ENCODE measurements at places on chromosomes 1 and 21.

GRCh38 chr21:35716876-35717565 is 343.3 kb downstream of the SETD4 start:
- no peak for DNase-seq

GRCh38 chr1:56469640-56470371 is 109.6 kb downstream of the PLPP3 start:
- no peak for DNase-seq

- DNase-seq, result no peak
Observed at GRCh38 chr1:41482001-41482765, 2.3 kb downstream of the EDN2 start.

DNA sequence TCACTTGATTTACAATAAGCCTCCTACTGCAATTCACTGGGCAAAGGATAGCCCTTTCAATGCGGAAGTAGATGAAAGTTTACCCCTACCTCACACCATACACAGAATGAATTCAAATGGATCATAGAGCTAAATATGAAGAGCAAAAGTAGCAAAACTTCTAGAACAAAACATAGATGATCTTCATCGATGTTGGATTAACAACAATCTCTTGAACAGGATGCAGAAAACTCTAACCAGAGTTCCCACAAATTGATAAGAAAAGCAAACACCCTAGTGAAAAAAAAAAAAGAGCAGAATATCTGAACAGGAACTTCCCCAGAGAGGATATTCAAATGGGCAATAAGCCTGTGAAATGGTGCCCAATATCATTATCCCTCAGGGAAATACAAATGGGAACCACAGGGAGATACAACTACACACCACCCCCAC is 1.9 kb upstream of the UBASH3A start:
- DNase-seq, result no peak

GRCh38 chr1:52168373-52169080 is 26.6 kb downstream of the ZFYVE9 start:
- no peak for DNase-seq

DNA sequence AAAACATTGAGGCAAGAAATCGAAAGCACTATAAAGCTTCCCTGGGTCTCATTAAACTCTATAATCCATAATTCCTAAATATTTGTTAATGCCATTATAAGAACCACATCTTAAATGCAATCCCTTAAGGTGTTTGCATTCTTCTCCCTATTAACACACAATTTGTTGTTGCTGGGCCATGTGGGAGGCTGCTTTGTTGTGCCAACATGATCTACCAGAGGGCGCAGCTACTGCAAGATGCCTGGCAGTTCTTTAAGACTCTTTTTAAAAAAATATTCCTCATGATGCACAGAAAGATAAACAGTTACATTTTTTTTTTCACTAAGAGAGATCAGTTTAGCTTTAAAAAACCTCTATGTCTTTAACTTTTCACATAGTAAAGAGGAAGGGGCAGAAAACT is 39.0 kb upstream of the BCAS2 start:
- no peak for DNase-seq

- no peak for DNase-seq
Observed at GRCh38 chr1:44222397-44223186, 9.3 kb downstream of the DMAP1 start.

- no peak for DNase-seq
Observed at GRCh38 chr1:27876341-27877114, 4.2 kb downstream of the THEMIS2 start.

GRCh38 chr1:229479660-229480399 is 28.3 kb downstream of the NUP133 start:
- DNase-seq, result no peak

Data from stimulated activated CD4-positive, alpha-beta T cell treated with anti-CD3 and anti-CD28 coated beads, Interleukin-12 subunit alpha, Interleukin-12 subunit beta, amount 100 ng/mL, for 4 hours (primary cell).